ENCODE measurements at places on chromosomes 5 and 9.

DNA sequence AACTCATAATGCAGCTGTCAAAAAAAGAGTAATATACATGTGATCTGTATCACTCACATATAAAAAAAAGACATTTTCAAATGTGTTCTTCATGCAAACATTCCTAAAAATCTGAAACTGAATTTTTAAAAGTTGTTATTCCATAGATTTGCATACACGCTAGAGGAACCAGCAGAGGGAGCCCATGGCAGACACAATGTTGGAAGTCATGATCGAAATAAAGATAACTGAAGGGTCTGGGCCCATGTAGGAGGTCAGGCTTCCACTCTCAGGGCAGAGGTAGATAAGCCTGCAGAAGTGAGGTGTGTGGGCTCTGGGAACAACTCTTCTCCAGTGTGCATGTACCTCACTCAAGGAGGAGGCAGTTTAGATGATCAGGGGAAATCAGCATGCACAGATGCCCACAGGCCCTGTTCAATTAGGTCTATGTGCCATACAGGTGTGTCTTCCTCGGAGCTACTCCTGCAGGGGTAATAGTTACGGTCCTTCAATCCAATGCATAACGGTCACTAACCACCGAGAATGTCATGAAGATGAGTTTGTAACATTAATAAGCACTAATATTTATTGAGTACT is 208.6 kb downstream of the EPB41L4A start:
- DNase-seq, result peak; percentile 65

GRCh38 chr5:165457859-165458481 is 1952.6 kb downstream of the MAT2B start:
- peak; percentile 19 for DNase-seq

DNA sequence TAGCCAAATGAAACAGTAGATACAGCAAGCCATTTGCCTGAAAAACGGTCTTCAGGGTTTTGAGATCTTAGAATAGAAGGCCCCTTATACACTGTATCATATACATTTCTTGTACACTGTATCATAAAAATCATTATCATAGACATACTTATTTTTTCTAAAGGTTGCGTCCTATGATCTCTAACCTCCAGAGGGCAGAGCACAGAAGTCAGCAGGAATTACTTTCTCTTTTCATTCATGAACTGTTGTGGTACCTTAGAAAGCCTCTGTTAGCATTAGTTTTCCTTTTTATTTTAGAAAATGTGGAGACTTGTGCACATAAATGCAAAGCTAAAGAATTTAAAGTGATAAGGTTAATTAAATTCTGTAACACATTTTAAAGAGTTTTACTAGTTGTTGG is 115.4 kb downstream of the OXCT1 start:
- no peak for DNase-seq

DNA sequence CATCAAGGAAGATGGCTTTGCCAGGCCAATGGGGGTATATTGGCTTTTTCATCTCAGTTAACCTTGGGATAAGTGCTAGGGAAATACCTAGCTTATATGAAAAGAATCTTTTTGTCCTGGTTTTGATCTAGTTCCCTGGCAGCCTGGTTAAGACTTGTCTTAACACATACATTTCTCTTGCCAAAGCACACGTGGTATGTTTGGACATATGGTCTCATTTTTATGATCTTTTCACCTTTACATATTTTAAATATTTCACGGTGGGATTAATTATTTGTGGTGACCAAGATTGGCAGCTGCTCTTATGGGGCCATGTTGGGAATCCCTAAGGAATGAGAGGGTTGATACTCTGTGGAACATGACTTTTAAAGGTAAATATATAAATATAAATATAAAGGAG is 312.5 kb downstream of the NPR3 start:
- DNase-seq, result no peak

DNA sequence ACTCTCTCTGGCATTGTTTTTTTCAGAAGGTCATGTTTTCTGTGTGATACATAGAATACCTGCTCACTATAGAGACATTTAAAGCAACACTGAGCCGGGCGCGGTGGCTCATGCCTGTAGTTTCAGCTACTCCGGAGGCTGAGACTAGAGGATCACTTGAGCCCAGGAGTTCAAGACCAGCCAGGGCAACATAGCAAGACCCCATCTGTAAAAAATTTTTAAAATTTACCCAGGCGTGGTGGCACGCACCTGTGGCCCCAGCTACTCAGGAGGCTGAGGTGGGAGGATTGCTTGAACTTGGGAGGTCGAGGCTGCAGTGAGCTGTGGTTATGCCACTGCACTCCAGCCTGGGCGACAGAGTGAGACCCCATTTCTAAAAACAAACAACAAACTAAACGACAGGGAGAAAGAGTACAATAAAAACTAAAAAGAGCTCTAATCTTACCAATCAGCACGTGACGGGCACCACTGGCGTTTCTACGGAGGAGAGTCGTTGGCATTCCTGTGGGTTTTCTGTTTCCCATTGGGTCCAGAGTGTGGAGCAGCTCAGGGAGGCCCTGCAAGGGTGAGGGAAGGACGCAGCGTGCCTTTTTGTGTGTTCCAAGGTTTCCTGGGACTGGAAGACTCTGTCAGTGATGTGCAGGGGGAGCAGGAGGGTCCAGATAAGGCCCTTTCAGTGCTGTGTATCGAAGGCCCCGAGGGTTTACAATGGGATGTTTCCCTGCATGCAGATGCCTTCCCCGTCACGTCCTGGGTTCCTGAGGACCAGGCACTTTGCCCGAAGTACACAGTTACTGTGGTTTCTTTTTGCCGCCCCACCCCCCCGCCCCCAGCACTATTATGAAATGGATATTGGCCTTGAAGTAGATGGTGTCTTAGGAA is 7.2 kb upstream of the RNU6ATAC start:
- no peak for DNase-seq

- no peak for DNase-seq
Measured at GRCh38 chr5:55316837-55317236, 9.0 kb downstream of the MTREX start.

GRCh38 chr5:93621327-93621798 is 38.3 kb downstream of the NR2F1 start:
- DNase-seq, result peak; percentile 87

DNA sequence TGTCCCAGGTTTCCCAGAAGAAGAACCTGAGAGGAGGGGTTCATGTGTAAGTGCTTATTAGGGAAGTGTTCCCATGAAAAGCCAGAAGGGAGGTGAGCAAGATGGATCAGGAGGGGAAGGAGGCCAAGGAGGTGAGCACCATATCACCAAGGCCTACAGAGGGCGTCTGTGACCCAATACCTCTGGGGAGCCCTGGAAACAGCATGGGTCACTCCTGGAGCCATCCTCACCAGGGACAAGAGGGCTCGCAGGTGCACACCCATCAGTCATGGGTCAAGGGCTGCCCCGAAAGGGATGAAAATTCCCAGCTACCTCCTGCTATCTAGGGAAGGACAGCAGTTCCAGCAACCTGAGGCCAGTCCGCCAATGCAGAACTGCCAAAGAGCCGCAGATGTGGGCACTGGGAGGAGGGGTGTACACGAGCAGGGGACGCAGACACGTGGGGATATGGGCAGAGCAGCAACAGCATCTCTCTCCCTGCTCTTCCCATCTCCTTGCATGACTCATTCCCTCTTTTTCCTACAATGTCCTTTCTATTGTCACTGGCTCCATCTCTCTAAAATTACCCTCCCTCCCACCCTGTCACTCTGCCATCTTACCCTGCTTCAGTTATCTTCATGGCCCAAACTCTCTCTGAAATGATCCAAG is 167.6 kb upstream of the FSTL4 start:
- DNase-seq, result no peak

- no peak for DNase-seq
Measured at GRCh38 chr5:151667083-151667482, 19.6 kb downstream of the SPARC start.

- no peak for DNase-seq
Measured at GRCh38 chr9:31140316-31140715, 1244.1 kb upstream of the ACO1 start.

GRCh38 chr5:13930541-13931171 is 13.8 kb downstream of the DNAH5 start:
- peak; percentile 18 for DNase-seq

GRCh38 chr9:2231829-2232228 is 216.7 kb downstream of the SMARCA2 start:
- DNase-seq, result no peak

GRCh38 chr9:96169484-96169883 is 132.5 kb downstream of the HSD17B3 start:
- no peak for DNase-seq

DNA sequence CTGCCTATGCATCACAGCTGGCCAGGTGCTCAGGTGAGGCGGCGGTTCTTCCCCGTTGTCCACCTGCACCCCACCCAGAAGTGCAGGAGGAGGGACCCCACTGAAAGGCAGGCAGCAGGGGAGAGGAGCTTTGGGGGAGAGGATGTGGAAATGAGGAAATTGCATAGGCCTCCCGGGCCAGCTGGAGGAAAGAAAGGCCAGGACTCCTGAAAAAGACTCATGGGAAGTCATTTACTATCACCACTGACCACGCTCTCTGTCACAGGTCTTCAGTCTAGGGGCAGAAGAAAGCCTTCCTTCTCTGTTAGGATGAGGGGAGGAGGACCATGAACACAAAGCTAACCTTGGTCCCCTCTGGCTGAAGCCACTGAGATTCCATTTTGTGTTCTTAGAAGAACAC is 28.1 kb downstream of the KCNMB1 start:
- no peak for DNase-seq

GRCh38 chr5:98839469-98840383 is 66.3 kb downstream of the RGMB start:
- no peak for DNase-seq

GRCh38 chr5:134046801-134047686 is 42.3 kb upstream of the VDAC1 start:
- DNase-seq, result no peak

DNA sequence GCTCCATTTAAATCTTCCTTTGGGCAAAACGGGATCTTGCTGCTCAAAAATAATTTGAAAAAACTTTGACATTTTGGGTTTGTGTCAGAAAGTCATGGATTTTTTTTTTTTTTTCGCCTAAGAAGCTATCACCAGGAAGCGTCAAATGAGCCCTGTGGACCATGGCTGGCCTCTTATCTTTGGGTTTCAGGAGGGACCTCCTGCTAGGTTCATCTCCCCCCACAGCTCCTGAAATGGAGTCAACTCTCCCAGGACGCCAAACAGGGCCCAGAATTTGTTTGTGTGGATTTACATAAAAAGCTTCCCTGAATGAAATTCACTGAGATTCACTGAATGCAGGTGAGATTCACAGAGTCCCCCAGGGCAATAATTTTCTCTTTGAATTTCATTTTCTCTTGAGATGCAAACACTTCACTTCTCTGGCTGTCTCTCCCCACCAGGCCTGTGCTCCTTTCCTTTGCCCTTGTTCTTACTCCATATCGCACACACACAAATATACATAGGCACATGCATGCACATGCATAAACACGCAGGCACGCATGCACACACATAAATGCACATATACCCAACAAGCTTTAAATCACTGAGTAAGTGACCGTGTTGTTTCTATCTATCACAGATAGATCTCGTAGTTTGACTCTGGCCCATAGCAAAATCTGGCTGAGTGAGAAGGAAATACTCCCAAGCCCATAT is 55.3 kb upstream of the GALNT10 start:
- no peak for DNase-seq

DNA sequence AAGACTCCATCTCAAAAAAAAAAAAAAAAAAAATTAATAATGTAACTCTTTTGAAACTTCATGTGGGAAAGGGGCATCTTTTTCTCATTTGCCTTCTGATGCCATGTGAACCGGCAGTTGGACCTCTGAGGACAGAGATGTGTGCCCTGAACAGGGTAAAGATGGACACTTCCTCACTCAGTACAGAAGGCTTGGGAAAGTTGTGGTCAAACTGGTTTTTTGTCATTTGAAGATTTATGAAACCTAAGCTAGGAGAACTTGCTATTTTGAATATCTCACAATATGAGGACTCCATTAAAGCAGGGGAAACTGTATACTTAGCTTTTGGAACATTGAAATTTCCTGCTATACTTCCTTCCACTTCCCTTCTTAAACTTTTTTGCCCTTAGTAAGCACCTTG is 147.5 kb upstream of the ALDH1B1 start:
- no peak for DNase-seq

DNA sequence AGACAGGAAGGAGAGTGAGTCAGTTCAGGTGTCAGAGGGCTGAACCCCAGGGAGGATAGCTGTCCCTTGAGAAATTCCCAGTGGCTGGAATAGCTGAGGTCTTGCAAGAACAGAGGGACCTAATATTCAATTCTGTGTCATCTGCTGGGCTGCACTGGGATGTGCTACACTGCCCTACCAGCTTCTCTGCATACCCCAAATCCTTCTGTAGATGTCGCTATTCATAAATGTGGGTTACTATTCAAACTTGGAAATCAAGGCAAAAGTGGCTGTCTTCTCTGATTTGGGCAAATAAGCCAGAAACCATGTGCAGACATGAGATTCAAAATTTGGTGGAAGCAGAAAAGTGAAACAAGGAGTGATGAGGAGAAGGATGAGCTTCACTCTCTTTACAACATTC is 16.3 kb downstream of the TNFSF8 start:
- no peak for DNase-seq

- peak; percentile 25 for DNase-seq
Measured at GRCh38 chr5:6773342-6774035, 60.3 kb downstream of the TENT4A start.

DNA sequence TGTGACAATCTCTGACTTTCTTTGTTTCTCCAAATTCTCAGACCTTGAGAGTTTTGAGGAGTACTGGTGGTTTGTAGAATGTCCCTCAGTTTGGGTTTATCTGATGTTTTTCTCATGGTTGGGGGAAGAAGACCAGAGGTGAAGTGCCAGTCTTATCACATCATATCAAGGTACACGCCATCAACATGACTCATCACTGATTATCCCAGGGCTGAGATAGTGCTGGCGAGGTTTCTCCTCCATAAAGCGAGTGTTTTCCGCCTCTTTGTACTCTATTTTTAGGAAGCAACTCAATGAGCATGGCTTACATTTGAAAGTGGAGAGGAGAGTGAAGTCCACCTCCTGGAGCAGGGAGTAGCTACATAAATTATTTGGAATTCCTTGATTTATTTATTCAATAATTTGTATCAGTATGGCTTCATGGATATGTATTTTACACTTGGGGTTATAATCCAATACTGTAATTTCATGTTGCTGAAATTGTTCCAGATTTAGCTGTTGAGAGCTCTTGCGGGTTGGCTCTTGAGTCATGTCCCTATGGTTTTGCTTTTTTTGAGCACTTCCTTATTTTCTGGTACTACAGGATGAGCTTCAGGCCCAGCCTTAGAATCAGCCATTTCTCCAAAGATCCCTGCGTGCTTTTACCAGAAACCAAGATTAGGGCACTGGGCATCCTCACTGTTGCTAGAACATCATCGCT is 23.9 kb downstream of the DCANP1 start:
- no peak for DNase-seq

Measured in Ammon's horn (tissue), 1 donor.